ENCODE measurements at places on chromosomes 2 and 18. TPM values are rescaled to one million over a fixed set of nuclear protein-coding genes. Genes with fewer than 3 reads are reported as not detected.

Gene TBR1
- not detected for total RNA-seq

Gene IL18RAP
- 1.4 TPM for total RNA-seq

Gene CIB4
- total RNA-seq = not detected

DNA sequence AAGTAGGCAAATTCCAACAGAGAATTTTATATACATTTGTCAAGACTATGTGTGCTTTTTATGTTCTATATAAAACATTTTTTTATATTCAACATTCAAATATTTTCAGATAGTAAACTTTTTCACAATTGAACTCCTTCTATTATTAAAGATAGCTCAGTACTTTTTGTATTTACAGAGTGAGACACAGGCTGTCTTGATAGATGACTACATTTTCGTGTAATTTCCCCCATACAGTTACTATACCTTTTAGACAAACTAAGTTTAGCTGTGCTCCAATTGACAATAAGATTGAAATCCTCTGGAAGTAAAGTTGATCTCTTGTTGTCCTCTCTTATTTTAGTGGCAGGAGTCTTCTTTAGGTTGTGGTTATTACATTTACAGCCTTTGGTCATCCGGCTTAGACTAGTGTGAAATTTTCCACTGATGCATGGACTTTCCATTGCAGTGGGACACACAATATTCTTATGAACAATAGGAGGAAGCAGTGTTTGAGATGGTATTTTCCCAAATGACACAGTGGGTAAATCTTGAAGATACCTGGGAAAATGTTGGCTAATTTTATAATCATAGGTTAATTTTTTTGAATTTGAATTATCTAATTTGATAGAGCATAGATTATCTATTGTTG lies 21.0 kb downstream of the ZSWIM2 start:
- H3K4me3 ChIP-seq = no peak overlapping the region
- DNase-seq = no peak
- no peaks in the 10 kb centered on the region for H3K27me3 ChIP-seq
- H3K27ac ChIP-seq = no peak overlapping the region
- H3K4me1 ChIP-seq = no peaks in the 10 kb centered on the region

- no peaks in the 10 kb centered on the region for H3K36me3 ChIP-seq
- no peak overlapping the region for H3K27ac ChIP-seq
- no peak overlapping the region for H3K4me3 ChIP-seq
- DNase-seq = no peak
- no peaks in the 10 kb centered on the region for H3K4me1 ChIP-seq
- H3K27me3 ChIP-seq = no peaks in the 10 kb centered on the region
Measured at GRCh38 chr2:46471019-46471583, 8.3 kb upstream of the TMEM247 start.

GRCh38 chr2:40700231-40700954 lies 248.5 kb upstream of the SLC8A1 start:
- DNase-seq = no peak
- no peak overlapping the region for H3K4me3 ChIP-seq
- no peaks in the 10 kb centered on the region for H3K36me3 ChIP-seq
- H3K4me1 ChIP-seq = peaks cover 5% of the 10 kb centered on the region
- no peak overlapping the region for H3K27ac ChIP-seq

DNA sequence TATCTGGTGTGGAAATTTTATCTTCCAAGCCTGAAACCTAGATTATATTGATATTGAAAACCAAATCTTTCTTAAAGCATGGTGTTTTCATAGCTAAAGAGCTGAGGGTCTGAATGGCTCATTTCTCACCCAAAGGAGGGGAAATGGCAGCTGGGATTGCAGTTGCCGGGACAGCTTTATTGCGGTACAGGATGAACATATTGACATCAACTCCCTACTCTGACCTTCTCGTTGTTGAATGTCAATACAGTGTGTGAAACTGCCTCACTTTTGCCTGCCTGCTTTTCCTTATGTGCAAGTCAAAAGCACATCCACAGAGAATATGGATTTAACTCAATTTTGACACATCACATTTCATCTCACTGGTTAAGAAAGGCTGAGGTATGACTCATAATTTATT lies 3.6 kb upstream of the COX7A2L start:
- no peaks in the 10 kb centered on the region for H3K36me3 ChIP-seq
- no peak overlapping the region for H3K27ac ChIP-seq
- no peak for DNase-seq
- no peak overlapping the region for H3K4me3 ChIP-seq
- H3K27me3 ChIP-seq = no peaks in the 10 kb centered on the region

- no peaks in the 10 kb centered on the region for H3K4me1 ChIP-seq
- H3K36me3 ChIP-seq = no peaks in the 10 kb centered on the region
- no peak for DNase-seq
- no peaks in the 10 kb centered on the region for H3K27me3 ChIP-seq
- H3K27ac ChIP-seq = no peak overlapping the region
Measured at GRCh38 chr2:206481056-206481455, 37.7 kb downstream of the ADAM23 start.

GRCh38 chr2:72803626-72804320 lies 22.1 kb downstream of the EXOC6B start:
- H3K36me3 ChIP-seq = no peaks in the 10 kb centered on the region
- H3K27me3 ChIP-seq = no peaks in the 10 kb centered on the region
- H3K4me3 ChIP-seq = no peak overlapping the region
- no peaks in the 10 kb centered on the region for H3K4me1 ChIP-seq
- DNase-seq = no peak

DNA sequence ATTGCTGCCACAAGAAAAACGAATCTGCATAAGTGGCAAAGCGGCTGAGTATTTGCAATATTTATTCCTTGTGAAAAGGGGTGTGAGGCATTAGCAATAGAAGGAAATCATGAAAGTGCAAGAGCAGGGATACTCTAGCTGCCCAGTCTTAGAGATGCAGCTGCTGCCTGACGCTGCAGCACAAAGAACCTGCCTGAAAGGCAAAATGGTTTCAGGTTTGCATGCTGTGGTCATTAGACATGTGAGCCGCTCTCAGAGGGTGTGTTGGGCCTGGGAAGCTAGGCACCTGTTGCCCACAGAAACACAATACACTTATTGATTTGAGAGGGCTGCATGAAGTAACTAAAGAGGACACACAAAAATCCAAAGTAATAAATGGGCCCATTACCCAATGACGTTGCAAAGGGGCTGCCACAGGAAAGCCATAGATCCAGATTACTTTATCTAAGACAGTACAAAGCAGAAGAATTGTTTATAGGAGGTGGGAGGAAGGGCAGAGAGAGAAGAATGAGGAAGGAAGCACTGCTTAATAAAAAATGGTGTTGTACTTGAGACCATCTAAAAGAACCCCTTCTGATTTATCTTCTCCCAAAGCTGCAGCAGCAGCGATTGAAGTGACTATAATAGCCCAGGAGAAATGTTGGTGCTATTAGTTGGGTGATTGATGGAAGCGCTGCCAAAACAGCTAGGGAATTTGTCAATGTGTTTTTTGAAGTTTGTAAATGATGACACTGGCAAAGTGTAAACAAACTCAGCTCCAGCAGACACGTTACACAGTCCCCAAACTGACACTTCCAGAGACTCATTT lies 492.4 kb upstream of the ACVR2A start:
- H3K27me3 ChIP-seq = no peaks in the 10 kb centered on the region
- DNase-seq = no peak
- H3K4me3 ChIP-seq = no peak overlapping the region
- no peaks in the 10 kb centered on the region for H3K4me1 ChIP-seq

Data from thoracic aorta (tissue), 2 donors.